Stimulated activated CD4-positive, alpha-beta T cell treated with anti-CD3 and anti-CD28 coated beads, Interleukin-1b, Interleukin-23, amount 100 ng/mL, for 1 hour (primary cell): ENCODE measurements at places on chromosomes 1 and 21.

GRCh38 chr1:50637460-50637859 lies 214.2 kb upstream of the DMRTA2 start:
- DNase-seq, result no peak

DNA sequence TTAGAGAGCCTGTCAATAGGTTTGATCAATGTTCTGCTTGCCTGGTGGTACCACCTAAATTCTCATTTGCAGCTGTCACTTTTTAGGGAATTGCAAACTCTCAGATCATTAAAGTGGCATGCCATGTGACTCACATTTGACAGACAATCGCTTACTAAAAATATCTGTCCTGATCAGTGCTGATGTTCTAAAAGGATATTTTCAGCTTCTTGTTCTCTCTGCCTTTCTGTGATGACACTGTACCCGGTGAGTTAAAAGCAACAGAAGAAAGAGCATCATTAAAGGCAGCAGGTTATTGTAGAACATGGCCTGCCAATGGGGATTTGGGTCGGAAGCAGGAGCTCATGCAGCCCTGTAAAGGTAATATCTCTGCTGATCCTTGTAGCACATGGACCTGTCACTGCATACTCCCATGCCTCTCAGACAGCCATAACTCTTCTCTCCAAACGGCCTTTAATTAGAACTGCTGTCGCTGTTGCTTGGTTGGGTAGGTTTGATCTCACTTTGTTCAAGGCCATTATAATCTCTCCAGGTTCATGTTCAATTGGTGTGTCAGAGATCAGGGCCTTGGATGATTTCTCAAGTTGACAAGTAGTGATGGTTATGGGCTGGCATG lies 441.3 kb upstream of the DEPDC1 start:
- DNase-seq, result no peak

- DNase-seq, result no peak
Measured at GRCh38 chr21:46092026-46092764, 5.7 kb upstream of the COL6A2 start.

GRCh38 chr21:42031241-42031640 lies 21.1 kb upstream of the ZBTB21 start:
- no peak for DNase-seq

DNA sequence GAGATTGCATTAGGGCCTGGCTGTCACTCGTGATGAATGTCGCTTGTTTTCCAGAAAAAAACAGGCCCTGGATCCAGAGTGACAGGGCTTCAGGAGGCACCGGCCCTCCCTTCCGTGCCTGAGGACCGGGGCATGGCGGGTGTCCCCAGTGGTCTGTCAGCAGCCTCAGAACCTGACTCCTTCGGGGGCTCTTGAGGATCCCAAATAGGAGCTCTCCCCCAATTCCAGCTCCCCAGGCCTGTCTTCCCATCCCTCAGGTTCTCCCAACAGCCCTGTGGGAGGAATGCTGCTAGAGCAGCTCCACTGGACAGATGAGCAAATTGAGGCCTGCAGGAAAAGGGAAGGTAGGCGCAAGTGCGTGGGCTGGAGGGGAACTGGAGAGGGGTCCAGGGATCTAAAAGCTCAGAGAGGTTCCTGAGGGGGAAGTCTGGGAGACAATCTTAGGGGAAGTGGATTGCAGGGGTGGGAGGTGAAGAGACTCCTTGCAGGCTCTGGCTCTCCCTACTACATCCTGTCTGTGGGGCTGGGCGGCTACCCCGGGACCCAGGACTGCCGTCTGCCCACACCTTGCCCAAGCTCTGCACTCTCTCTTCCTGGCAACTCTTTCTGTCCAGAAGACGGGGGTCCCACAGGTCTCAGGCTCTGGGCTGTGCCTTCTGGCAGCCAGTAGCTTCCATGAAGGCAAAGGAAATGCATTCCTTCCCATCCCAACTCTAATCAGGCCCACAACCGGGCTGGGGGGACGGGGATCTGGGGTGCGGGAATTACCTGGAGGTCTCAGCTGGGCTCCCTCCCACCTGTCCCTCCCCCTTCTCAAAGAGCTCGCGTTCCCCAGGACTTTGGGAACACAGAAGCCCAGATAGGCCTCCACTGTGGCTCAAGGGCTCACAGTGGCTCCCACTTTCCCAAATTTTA lies 105.7 kb upstream of the CASZ1 start:
- DNase-seq, result no peak

- no peak for DNase-seq
Measured at GRCh38 chr1:166080967-166081870, 85.6 kb downstream of the FAM78B start.

GRCh38 chr21:31501926-31502325 lies 157.6 kb upstream of the SOD1 start:
- DNase-seq, result no peak

DNA sequence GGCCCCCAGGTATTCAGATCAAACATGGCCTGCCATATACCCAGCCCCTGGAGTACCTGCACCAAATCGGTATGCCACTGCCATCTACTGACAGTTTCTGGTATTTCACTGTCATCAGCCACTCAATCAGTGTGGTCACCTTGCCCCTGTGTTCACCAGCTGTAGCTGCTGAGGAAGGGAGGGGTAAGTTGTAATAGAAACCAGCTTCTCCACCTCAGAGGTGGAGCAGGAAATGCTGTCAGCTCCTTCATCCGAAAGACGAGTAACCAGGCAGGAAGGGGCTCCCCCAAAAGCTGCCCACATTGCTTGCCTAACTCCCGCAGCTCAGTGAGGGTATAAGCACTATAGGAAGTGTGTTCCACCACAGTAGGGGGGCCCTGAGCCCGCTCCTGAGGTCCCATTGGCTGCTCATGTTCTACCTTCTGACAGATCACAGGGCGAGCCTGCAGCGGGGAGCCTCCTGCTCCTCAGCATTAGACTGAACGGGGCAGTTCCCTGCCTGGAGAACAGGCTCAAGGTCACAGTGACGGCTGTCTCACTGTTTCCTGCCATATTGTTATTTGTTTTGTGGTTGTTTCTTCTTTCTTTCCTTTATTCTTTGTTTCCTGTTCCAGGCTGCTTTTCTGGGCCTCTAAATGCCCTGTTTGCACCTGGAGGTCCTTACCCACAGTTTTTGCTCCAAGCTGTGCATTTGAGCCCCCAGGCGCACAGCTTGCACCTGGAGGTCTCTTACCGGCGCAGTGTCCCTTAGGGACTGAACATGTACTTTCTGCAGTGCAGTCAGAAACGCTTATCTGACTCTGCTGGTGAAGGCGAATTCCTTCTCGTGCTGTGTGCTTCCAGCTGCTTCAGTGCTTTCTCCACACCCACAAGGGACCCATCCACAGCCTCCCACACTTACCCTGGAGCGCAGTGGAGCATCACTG lies 1638.3 kb downstream of the MRPL39 start:
- DNase-seq, result peak; percentile 45

DNA sequence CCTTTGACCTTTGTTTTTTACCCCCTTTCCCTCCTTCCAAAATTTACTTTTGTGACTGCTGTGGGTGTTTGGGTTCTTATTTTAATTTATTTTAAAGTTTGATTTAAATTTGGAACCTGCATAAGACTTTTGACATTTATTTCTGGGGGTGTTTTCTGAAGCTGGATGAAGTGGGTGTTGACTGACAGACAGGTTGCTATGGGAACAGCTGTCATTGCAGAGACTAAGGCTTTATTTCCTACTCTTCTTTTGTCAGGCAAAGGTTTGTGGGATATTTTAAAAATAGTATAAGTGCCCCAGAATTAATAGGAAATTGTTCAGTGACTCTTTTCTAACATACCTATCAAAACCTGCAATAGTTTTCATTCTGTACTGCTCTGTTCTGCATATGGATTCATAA lies 290.8 kb upstream of the ESRRG start:
- no peak for DNase-seq

DNA sequence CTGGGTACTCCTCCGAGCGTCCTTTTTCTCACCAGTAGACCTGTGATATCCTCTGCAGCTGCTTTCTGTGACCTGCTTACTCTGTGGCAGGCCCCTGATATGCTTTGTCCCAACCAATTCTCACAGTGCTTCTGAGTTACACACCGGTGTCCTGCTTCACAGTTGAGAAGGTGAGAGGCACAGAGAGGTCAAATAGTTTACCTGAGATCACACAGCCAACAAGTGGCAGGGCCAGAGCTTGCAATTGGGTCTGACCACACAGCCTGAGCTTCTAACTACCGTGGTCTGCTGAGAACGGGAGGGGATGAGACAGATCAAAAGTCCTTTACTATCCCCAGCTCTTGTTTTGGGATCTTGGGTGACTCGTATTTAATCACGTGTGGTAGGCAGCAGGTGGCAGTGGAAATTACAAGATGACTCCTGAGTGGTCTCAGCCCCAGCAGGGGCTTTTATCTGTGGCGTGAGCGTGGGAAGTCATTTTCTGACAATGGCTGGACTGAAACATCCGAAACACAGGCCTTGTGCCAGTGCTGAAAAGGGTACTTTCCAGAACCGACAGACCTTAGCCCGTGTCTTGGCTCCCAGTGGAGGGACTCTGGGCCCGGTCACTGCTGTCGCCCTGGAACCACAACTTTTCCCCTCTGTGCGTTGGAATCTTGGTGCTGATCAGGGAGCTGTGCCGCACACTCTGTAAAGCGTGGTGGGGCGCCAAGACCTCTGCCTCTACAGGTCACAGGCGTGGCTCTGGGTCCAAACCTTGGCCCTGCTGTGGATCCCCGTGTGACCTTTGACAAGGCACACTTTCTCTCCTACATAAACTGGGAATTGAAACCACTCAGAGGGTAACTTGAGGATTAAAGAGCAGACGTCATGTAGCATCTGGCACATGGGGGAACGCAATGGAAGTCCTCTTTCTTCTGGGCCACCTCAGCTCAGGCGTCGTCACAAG lies 11.9 kb downstream of the THEMIS2 start:
- DNase-seq, result no peak

GRCh38 chr1:107593501-107594209 lies 371.3 kb downstream of the VAV3 start:
- no peak for DNase-seq
